ENCODE measurements at places on chromosomes 7 and 10. TPM values are rescaled to one million over a fixed set of nuclear protein-coding genes. Genes with fewer than 3 reads are reported as not detected.

DNA sequence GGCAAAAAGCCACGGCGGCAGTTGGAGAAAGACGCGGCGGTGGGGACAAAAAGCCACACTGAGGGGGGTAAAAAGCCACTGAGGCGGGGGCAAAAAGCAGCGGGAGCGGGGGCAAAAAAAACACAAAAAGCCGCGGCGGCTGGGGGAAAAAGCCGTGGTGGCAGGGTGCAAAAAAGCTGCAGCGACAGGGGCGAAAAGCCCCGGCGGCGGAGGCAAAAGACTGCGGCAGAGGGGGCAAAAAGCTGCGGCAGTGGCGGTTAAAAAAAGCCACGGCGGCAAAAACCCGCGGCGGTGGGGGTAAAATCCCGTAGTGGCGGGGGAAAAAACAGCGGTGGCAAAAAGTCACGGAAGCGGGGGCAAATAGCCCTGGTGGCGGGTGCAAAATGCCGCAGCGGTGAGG is 527.3 kb downstream of the ZNF33B start:
- DNase-seq: no peak

DNA sequence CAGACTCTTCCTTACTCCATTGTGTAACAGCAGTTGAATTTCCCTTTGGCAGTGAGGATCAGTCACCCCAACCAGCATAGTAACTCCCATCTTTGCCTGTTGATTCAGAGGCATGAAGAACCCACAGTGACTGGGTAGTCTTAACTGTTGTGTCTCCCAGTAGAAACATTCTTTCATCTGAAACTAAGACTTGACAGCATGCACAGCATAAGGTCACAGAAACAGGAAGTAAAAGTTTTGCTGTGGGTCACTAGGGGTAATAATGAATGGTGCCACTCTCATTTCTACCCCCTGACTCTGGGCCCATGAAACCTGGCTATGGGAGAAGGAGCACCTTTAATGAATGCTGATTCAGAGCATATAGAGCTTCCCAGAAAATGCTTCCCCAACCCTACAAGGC is 8.3 kb upstream of the FRMPD2 start:
- DNase-seq: no peak

- no peak for DNase-seq
Measured at GRCh38 chr10:29386342-29386999, 97.6 kb downstream of the LYZL1 start.

- DNase-seq: no peak
Measured at GRCh38 chr7:110861163-110861562, 229.8 kb upstream of the LRRN3 start.

DNA sequence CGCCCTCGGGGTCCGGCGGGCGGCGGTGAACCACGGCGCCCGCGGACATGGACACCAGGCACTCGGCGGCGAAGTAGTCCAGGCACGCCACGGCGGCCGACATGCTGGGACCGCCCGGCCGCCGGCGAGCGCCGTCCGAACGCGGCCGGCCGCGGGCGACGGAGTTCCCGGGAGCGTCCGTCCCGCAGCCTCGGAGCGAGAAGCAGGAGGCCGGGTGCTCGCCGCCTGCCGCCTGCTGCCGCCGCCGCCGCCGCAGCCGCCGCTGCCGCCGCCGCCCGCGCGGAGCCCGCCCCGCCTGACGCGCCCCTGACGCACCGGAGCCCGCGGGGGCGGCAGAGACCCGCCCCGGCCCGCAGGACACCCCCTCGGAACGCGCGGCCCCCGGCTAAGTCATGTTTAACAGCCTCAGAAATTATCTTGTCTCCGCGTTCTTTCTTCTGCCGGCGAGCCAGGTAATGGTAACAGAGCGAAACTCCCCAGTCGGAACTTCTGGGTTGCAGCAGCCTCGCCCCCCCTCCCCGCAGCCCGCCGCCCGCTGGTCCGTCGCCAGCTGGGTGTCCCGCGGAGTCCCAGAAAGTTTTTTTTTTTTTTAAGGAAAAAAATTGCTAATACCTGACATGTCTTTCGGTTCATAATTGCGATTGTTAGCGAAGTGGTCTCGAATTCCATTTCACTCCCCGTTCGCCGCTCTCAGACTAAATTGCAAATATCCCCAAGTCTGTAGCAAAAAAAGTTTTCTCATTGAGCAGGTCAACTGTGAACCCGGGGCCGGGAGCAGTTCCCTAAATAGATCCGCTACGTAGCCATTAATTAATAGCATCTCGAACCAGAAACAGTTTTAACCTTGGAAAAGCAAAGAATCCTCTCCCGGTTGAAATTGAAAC is at the start of gene KLF14:
Gene KLF14, minus strand, starts transcription at position 277 of the 884 bp plus-strand sequence. Its CDS starts 174 bp downstream, at position 103.
- peak; percentile 68 for DNase-seq

DNA sequence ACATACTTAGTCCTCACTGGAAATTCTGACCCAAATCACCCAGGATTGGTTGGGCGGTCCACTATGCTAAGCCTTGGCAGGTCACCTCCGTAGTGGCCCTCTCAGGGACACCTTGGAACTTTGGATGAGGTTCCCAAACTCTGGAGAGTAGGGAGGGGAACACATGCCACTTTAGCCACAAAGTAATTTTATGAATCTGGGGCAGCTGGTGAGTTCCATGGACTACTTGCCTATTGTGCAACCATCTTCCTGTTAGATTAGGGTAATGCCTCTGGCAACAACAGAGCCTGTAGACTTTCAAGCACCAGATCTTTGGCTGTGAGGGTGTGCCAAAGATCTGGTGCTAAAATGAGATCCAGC is 77.7 kb downstream of the ITGB8 start:
- no peak for DNase-seq

Gene TRPV5
- 0.73 TPM for polyA plus RNA-seq

Gene C10orf143
- 4.7 TPM for polyA plus RNA-seq

Gene NAT16
- polyA plus RNA-seq: 0.21 TPM
